Trophoblast cell (in vitro differentiated cells and primary cell): ENCODE measurements at places on chromosomes 3 and 15.

- DNase-seq = no peak
These were observed 30.8 kb downstream of the IRAK2 start for GRCh38 chr3:10195366-10196089.

GRCh38 chr15:71752604-71753289 is 57.6 kb upstream of the NR2E3 start:
- peak; percentile 35 for DNase-seq

GRCh38 chr3:169430707-169431404 is 232.7 kb downstream of the MECOM start:
- DNase-seq = peak; percentile 31

- no peak for DNase-seq
These were observed 121.6 kb downstream of the ALDH1A2 start for GRCh38 chr15:57943754-57944420.

DNA sequence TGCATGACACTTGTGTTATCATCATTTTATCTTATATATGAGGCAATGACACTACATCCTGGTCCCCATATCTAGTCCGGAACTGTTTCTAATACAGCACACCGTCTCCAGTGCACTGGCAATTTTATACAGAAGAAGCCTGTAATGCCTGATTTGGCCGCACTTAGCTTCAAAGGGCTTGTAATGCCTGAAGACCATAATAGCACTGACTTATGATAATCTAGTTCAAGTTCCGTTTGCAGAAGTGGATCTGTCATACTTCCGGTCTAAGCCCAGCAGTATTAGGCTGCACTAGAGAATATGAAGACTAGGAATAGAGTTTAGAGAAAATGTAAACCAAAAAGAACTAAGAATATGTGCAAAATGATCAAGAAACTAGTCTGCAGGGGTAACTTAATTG is 1.3 kb downstream of the BNIP2 start:
- DNase-seq = peak; percentile 36

- peak; percentile 90 for DNase-seq
These were observed 63.0 kb downstream of the CHSY1 start for GRCh38 chr15:101188637-101189408.

- DNase-seq = no peak
These were observed 98.6 kb downstream of the SUCNR1 start for GRCh38 chr3:151971814-151972579.

- no peak for DNase-seq
These were observed 22.7 kb downstream of the NIPA2 start for GRCh38 chr15:22861161-22861560.

DNA sequence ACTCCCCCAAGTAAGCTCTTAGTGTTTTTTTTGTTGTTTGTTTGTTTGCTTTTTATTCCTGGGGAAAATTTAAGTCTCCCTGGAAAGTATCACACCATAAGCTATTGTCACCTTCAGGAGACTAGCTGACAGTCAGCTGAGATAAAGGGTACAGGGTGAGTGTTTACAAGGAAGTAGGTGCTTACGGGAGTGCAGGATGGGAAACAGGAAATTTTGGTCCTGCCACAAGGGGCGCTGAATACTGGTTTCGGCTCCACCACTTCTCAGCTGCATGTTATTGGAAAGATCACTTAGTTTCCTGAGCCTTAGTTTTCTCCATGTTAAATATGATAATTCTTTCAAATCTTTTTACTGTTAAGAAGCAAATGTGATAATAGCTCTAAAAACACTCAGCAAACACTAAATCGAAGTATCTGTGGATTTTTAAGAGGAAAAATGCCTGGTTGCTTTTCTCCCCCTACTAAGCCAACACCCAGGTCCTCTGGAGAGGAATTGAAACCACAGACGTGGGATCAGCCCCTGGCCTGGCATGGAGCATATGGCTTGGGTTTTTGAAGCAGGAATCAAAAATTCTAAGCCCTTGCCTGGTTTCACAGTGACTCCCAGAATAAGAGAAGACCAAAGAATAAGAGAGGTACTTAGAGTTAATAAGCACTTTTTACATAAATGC is 90.7 kb downstream of the SCN11A start:
- peak; percentile 14 for DNase-seq

- peak; percentile 73 for DNase-seq
These were observed at the start of gene ALS2CL for GRCh38 chr3:46693038-46693891. TSS of gene ALS2CL (minus strand) at chr3:46693679. CDS start at chr3:46689440, 4,239 bp downstream.

DNA sequence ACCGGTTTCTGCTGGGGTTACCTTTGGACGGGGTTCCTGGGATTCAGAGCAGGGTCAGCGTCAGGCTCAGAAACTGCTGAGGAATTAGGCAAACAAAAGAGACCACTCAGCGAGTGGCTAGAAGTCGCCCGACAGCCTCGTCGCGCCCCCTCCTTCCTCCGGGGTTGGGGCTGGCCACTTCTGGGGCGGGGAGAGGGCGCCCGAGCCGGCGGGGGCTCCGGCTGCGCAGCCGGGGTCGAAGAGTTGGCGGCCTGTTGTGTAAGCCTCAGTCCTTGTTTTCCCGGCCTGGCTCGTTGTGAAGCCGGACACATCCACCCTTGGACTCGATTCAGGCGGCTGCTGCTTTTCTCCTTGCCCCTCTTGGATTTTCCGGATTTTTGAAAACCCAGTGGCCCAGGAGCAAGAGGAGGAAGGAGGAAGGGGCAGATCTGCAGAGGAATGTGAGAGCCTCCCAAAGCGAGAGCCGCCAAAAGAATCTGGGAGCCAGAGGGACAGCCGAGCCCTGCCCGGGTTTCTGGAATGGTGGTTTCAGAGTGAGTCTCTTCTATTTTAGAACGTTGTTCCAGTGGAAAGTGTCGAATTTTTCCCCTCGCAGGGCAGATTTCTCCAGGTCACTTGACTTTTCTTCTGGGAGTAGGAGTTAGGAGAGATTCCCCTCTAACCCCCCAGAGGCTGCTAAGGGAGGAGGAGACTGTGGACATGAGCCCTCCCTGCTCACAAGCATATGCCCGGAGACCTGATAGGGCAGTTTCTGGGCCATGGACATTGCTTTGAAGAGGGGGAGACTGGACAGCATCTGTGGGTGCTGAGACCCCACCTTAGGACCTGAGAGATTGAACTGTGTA is 666 bp downstream of the SNX33 start:
- DNase-seq = peak; percentile 35

DNA sequence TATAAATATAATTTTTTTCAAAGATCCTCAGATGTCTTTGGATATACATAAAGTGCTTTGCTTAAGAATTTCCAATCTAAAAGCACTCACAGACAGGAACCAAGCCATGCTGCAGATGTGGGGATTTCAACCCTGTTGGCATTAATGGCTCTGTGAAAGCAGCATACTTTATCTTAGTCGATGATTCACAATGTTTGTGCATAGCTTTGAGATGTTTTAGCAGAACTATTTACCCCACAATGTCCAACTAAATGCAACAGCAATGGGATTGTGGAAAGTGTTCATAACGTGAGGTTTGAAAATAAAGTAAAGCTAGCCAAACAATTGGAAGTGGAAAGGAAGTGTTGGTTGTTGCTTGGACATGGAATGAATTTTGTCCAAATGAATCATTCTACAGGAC is 371.4 kb downstream of the SOX2 start:
- peak; percentile 25 for DNase-seq

DNA sequence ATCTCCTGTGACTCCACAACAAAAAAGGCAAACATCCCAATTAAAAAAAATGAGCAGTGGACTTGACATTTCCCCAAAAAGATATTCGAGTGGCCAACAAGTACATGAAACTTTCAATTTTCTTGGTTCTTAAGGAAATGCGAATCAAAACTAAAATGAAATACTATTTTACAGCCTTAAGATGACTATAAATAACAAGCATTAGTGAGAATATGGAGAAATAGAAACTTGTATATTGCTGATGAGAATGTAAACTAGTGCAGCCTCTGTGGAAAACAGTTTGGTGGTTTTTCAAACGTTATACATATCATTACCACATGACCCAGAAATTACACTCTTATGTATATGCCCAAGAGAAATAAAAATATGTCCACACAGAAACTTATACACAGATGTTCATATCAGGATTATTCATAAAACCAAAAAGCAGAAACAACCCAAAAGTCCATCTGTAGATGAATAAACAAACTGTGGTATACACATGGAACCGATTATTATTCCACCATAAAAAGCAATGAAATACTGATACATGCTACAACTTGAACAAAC is 153.2 kb upstream of the GPR149 start:
- no peak for DNase-seq

GRCh38 chr3:122969585-122970469 is 57.7 kb downstream of the SEMA5B start:
- DNase-seq = peak; percentile 76

DNA sequence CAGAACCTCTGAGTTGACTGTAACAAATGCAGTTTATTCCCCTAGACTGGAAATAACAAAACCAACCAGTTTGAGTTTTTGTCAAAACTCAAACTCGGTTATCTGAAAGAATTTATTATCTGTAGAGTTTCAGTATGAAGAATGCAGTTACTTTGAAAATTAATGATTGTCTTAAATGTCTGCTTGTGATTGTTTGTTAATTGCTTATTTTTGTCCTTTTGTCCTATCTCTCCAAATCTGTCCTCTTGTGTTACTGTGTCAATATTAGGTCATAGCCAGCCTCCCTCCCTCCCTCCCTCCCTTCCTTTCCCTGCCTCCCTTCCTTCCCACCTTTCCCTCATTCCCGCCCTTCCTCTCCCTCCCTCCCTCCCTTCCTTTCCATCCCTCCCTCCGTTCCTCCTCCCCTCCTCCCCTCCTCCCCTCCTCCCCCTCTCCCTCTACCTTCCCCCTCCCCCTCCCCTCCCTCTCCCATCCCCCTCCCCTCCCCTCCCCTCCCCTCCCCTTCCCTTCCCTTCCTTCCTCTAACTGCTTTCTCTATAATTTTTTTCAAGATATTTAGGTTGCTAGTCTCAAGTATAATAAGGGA is 153.5 kb downstream of the FNDC3B start:
- DNase-seq = no peak

DNA sequence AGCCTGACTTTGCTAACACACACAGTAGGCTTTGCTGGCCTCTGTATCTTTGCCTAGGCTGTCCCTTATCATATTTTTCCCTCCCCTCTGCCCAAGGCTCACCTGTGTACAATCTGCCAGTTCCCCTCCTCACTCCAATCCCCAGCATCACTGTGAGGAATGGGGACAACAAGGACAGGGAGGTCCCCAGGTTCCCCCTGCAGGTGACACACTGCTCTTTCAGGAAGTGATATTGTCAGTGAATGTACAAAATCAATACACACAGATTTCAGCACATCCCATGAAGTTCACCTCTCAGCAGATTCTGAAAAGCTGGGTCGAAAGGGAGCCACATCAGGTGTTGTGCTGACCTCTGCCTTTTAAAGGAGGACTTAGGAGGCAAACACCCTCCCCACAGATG is 177.5 kb downstream of the RAB11A start:
- no peak for DNase-seq

DNA sequence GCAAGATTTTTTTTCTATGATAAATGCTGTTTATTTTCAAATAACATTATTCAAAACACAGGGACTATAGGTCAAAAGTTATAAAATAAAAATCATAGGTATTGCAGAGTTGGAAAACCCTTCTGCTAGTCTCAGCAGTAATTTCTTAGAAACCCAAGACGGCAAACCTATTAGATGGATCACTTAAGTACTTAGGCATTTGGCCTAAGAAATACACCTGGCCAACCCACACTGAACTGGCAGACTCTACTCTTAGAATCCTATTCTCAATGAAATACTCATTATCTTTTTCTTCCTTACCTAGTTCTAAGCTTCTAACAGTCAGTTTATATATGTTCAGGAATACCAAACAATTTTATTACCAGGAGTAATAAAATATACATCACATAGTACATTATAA is 30.5 kb upstream of the RIOX2 start:
- no peak for DNase-seq

DNA sequence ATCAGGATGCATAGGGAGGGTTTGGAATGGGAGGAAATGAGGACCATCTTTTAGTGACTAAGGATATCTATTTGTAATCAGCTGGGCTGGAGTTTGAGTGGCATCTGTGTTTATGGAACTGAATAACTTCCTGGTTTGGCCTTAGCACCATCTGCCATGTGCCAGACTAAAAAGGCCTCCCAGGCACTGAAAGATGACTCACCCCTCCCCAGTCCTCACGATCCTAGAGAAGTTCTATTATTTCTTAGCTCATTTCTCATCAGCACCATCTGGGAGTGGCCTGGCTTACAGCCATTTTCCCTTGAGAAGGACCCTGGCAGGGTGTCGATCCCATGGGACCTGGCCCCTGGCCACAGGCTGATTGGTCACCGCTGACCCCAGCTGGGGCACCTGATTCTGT is 23.9 kb upstream of the CTXND1 start:
- DNase-seq = no peak
